ENCODE measurements at places on chromosomes 1 and 21.

DNA sequence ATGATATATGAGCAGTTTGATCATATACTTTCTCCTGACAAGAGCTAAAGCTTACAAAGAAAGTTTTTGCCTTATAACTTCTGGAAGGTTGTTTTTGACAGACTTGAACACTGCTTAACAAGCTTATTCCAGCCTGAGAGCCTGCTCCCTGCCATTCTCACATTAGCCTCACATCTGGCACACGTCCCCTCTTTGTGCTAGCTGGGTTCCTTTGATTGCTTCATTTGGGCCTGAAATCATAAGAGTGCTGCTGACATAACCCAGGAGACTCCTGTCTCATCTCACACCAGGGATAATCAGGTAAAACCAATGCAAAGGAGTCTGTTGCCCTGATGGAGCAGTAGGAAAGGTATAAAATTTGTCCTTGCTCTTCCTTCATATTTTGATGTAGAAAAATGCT lies 1411.7 kb upstream of the B3GALT2 start:
- no peak for DNase-seq

DNA sequence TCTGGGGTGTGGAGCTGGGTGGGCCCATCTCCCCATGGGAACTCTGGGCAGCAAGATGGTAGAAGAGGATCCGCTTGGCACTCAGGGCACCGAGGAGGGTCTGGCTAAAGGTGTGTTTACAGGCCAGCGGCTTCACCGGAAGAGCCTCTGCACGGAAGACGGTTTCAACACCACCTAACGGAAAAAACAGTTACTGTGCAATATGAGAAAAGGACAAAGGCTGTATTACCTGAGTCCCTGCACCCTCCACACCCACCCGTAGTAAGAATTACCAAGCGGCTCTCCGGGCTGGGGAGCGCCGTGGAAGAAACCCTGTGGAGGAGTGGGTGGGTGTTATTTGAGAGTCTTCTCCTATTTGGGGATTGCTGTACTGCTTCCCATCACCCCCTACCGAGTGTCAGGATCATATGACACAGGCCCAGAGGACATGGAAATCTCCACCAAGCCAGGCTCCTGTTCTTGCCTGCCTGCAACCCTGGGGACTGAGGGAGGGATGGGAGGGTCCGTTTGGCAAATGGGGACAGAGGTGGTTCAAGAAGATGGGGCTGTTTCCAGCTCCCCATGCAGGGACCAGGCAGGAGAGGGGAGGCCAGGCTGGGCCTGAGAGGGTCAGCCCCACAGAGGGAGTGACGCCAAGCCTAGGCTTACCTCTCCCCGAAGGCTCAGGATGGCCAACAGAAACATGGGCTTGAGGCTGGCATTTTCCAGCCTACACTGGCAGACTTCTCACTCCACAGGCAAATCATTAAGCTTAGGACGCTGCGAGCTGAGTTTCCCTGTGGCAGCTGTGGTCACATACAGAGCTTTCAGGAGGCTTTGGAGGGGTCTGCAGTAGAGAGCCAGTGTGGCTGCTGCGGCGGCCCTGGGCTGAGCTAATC lies 203.5 kb upstream of the TMEM51 start:
- no peak for DNase-seq

DNA sequence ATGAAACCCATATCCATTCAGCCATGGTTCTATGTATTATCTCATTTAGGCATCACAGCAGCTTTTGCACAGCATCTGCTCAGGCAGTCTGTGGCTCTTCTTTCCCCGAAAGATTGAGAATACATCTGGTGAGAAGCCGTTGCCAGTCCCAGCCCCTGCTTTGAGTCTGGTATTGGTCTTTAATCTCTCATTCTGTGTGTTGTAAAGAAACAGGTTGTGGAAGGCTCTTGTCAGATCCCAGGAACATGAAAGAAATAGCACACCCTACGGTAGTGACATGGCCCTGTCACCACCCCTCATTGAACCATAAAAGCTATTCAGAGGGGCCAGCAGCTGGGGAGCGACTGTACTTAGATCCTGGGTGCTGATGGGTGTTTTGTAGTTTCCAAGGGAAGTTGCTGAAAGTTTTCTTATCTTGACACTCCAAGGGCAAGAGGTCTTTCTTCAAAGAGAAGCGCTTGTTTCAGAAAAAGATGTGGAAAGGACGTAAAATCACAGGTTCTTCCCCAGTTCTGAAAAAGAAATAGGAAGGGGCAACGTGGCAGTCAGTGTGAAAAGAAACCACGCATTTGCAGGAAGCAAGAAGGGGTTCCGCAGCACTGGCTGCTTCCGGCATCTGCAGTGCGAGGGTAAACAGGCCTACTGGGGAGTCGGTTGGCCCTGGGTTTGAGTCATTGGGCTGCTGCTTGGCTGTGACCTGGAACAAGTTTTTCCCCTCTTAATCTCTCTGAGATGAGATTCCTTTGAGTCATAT lies 145.0 kb downstream of the DHRS3 start:
- DNase-seq = no peak

DNA sequence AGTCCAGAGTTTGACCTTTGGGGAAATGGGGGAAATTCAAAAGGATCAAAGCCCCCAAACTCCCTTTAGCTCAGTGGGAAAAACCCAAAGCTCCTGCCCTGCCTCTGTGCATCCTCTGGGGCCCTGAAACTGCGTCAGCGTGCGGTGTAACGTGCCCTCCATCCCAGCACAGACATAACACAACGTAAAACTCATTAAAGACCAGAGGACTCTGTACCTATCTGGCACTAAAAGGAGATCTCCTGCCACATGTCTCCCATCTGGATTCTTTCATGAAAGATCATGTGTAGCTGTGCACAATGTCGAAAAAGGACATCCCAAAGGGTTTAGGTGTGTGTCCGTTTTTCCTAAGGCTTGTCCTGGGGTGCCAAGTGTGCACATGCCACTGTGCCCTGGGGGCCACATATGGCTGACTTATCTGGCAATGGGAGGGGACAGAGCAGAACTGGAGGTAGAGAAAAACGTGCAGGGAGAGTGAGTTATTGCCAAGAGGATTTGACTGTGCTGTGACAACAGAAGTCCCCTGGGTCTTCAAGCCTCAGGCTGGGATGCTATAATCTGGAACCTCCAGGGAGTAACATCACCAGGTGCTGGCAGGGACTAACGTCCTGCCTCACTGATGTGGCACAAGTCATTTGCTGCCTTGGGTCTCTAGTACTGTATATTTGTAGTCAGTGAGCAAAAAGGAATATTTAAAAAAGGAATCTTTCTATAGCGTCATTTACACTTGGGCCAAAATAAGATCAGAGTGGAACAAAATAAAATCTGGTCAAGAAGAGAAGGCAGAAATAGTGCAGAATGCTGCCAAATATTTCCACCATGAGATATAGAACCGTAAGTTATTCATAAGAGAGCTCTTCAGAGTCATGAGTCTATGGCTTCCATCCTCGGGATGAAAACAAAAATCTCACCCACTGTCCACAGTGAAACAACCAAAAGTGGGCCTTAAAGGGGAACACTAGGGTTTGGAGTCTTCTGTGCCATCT lies 52.3 kb downstream of the ITPKB start:
- no peak for DNase-seq

GRCh38 chr1:61337037-61337436 lies 254.7 kb downstream of the NFIA start:
- no peak for DNase-seq

GRCh38 chr1:201538612-201539551 lies at the start of gene NAV1:
TSS of gene NAV1 (plus strand) at chr1:201539127. CDS start at chr1:201622885, 83,758 bp downstream.
- DNase-seq = peak; percentile 100

DNA sequence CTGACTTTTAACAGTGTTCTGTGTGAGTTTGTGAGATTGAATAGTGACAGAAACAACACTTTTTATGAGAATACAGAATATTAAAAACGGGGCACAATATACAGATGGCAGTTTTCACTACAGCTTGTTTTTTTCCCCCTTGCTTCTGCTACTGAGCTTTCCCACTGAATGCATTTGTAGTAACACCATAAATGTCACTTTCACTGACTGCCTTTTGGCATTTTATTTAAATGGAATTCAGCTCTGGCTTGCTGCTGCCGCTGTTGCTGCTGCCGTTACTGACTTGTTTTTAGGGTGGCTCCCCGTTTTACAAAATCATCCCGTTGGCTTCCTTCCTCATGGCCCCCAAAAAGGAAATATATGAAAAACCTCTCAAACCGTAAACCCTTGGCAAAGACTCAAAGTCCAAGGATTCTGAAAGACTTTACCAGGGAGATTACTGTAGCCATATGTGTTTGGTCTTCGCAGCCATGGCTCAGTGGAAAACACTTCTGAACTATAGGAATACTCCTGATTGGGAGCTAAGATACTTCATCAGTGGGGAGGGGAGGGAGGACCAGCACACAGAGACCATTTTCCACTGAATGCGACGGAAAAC lies 151.0 kb downstream of the NUF2 start:
- no peak for DNase-seq

DNA sequence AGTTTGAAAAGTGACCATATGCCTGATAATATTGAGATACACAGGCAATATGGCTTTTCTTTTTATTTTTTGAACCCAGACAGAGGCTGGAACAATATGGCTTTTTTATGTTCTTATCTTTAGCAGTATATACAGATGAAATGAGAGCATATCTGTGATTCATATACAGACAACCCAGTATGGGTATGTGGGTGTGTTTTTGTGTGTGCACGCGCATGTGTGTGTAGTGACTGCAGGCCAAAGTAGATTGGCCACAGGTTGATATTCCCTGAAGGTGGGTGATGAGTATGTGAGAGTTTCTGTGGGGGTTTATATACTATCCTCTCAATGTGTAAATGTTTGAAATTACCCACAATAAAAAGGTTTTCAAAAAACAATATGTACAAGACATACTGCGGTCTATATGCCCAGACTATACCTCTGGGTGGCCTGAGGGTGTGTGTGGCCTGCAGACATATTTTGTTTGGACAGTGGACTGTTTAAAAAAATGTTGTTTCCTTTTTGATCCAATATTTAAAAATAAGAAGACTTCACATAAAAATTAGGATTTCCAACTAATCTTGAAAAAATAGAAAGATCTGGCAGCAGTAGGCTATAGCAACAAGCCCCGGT lies 26.3 kb upstream of the TIAM1 start:
- no peak for DNase-seq

DNA sequence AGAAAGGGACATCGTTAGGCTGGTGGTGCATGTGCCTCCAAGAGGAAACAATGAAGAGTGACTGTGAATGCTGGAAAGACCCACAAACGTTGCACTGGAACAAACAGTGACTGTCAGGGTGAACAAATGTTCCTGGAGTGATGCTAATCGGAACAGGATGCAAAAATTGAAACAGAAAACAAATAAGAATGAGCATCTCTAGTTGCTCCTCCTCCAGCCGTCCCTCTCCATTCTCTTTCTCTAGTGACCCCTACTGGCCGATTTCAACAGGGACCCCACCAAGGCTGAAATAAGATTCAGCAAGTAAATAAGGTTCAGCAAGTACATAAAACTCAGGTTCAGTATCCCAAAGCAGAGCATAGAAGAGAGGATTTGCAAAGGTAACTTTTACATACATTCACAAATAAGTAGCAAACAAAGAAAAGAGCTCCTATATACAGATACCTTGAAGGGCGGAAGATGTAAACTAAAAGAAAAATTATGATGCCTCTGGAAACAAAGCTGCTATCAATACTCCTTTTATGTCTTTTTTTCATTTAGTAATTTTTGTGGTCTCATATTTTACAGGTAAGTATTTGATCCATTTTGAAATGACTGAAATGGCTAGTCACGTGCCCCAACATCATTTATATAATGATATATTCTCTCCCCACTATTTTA lies 836.1 kb upstream of the ADAMTS5 start:
- DNase-seq = no peak

GRCh38 chr1:56550859-56551188 lies 28.5 kb downstream of the PLPP3 start:
- DNase-seq = no peak

DNA sequence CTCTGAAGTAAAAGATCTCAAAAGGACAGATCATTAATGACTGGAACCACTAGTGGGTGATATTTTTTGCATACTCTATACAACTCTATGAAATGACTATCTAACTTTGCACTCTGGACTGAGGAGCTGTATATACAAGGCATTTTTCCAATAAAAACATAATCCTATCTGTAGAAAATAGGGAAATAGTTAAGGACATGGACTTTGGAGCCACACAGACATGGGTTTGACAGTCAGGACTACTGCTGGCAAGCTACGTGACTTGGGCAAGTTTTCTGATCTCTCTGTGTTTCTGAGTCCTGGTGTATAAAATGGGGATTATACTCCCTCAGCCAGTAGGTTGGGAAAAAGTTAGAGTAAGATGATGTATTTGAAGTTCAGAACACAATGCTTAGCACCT lies 20.9 kb upstream of the HSD3B2 start:
- DNase-seq = no peak

DNA sequence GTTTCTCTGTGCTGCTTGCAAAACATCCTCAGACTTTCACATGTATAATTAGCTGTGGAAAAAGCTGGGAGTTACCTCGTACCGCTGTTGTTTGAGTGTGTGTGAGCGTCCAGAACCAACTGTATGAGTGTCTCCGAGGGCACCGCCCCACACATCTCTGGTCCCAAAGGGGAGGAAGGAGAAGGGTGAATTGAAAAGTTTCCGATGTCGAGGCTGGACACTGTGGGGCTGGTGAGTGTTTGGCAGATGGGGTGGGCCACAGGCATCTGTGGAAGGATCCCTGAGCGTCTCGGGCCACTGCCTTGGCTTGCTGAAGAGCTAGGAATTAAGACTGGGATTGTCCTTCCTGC lies 1.2 kb downstream of the ATP2B4 start:
- no peak for DNase-seq

- no peak for DNase-seq
Measured at GRCh38 chr1:63710761-63711380, 62.9 kb upstream of the ROR1 start.

GRCh38 chr1:186957314-186957713 lies 128.6 kb downstream of the PLA2G4A start:
- no peak for DNase-seq

GRCh38 chr1:228415853-228416216 lies 826 bp downstream of the TRIM17 start:
- DNase-seq = no peak

GRCh38 chr1:77220687-77221463 lies 1.6 kb upstream of the PIGK start:
- no peak for DNase-seq

DNA sequence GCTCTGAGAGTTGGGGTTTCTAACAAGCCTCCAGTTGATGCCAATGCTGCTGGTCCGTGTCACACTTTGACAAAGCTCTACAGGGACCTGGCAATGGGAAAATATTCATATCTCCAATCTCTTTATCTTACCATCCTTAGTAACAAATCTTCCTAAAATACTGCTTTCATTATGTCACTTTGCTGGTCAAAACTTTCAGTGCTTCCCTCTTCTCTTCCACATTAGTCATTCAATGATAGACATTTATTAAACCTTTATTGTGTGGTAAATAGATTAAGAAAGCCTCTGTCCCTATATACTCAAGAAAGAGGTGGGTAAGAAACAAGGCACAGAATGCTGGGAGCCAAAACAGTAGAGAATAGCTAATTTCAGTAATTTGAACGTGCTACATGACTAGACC lies 79.3 kb downstream of the SLC44A5 start:
- no peak for DNase-seq
